ENCODE measurements at places on chromosomes 16 and 17.

DNA sequence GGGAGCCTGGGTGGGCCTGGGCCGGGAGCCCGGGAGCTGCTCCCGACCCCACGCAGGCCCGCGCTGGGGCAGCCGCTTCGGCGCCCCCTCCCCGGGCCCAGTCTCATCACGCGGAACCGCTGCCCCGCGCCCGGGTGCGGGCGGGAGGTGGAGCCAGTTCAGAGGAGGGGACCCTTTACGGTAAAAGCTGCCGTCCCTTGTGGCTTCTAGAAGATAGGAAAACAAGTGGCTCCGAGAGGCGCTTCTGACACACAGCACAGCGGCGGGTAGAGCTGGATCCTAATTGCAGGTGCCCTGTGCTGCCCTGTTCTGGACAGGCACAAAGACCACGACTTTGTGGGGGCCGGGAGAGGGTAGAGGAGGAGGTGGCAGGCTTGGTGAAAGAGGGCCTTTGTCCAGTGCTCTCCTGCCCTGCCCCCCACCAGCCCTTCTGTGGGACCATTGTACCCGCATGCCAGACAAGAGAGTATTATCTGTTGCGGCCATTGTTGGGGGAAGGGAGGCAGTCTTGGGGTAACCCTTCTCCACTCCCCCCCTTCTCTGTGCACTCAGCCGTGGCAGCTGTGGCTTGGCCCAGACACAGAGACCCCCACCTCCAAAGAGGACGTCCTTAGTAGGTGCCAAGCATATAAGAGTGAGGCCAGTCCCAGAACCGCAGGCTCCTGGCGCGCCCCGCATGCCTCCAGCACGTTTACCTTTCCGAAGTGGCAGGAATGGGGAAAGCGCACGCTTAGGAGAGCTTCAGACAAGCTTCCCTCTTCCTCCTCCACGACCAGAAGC, 736 bp downstream of the CNP start:
- DNase-seq, result peak; percentile 97

- DNase-seq, result no peak
These were observed 18.3 kb upstream of the TMEM92 start for GRCh38 chr17:50255766-50256635.

DNA sequence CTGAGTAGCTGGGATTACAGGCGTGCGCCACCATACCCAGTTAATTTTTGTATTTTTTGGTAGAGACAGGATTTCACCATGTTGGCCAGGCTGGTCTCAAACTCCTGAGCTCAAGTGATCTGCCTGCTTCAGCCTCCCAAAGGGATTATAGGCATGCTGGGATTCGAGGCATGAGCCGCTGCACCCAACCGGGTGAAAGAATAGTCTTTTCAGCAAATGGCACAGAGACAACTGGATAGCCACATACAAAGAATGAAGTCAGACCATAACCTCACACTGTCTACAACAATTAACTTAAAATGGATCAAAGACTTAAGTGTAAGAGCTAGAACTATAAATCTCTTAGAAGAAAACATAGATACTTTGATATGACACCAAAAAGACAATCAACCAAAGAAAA, 67.6 kb downstream of the TBC1D16 start:
- no peak for DNase-seq

DNA sequence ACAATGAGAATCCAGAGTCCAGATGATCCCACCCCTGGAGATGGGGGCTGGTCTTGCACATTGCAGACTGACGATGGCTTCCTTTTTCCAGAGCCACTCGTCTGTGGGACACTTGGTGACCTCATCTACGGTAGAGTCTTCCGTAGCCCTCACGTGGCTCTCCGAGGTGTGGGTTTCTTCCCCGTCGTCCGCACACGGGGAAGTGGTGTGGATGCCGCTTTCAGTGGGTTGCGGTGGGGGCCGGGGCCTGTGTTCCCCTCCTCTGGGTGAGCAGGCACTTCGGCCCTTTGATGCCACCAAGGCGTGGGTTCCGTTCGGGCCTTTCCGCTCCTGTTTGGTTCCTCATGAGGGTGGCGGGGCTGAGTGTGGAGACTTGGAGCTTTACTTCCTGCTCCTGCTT, 21.4 kb downstream of the BAIAP2 start:
- DNase-seq, result no peak

DNA sequence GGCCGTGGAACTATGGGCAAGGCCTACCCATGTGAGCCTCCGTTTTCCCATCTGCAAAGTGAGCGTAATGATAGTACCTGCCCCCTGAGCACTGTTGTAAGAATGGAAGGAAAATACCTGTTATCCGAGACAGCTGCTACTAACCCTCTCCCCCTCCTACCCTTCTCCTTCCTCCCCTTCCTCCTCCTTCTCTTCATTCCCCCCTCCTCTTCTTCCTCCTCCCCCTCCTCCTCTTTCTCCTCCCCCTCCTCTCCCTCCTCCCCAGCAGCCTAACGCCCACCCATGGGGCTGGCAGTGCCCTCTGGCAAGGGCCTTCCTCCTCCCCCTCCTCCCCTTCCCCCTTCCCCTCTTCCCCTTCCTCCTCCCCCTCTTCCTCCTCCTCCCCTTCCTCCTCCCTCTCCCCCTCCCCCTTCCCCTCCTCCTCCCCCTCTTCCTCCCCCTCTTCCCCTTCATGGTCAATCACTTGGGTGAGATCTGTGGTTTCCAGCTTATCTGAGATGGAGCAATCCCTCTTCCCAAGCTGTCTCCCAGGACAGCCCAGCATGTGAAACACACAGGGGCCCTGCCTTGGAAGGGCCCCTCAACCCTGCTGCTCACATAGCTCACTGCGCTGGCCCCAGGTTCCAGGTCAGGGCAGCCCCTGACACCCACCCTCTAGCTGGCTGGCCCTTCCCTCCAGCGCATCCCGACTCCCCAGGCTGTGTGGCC, 6.4 kb downstream of the ZFPM1 start:
- no peak for DNase-seq

All from Ammon's horn (tissue), 1 donor.